ENCODE measurements at places on chromosomes 13 and 19.

DNA sequence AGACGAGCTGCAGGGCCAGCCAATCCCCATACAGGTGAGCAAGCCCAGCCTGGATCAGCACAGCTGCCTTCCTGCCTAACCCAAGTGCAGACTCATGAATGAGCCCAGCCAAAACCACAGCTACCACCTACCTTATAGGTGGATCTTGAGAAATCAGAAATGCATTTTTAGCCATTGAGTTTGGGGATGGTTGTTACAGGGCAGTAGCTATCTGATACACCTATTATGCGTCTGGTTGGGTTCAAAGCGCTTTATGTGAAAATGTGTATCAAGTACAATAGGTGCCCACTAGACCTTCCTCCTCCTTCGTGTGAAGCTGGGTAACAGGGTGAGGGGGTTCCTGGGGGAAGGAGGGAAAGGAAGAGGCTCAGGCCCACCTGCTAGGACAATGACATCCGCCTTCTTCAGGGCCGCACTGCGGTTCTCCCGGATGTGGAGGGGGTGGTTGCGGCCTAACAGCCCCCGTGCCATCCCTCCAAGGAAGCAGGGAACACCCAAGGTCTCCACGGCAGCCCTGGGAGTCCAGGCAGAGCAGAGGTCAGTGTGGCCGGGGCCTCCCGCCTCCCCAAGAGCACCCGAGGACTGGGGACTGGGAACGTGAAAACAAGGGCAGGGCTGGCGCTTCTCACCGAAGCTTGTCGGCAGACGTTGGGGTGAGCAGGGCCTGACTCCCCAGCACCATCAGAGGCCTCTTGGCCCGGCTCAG is 11.7 kb downstream of the SYDE1 start:
- no peak for DNase-seq

DNA sequence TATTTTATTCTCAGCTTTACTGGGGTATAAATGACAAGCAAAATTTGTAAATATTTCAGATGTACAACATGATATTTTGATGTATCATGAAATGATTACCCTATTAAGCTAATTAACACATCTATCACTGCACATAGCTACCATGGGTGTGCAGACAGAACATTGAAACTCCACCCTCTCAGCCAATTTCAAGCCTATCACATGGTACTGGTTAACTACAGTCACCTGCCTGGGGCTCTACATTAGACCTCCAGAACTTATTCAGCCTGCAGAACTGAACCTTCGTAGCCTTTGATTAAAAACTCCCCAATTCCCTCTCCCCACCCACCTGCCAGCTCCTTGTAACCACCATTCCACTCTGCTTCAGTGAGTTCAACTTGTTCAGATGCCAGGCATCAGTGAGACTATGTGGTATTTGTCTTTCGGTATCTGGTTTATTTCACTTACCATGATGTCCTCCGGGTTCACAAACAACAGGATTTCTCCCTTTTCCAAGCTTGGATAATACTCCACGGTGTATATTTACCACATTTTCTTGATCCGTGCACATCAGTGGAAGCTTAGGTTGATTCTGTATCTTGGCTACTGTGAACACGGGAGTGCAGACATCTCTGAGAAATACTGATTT is 19.2 kb downstream of the RAB20 start:
- no peak for DNase-seq

DNA sequence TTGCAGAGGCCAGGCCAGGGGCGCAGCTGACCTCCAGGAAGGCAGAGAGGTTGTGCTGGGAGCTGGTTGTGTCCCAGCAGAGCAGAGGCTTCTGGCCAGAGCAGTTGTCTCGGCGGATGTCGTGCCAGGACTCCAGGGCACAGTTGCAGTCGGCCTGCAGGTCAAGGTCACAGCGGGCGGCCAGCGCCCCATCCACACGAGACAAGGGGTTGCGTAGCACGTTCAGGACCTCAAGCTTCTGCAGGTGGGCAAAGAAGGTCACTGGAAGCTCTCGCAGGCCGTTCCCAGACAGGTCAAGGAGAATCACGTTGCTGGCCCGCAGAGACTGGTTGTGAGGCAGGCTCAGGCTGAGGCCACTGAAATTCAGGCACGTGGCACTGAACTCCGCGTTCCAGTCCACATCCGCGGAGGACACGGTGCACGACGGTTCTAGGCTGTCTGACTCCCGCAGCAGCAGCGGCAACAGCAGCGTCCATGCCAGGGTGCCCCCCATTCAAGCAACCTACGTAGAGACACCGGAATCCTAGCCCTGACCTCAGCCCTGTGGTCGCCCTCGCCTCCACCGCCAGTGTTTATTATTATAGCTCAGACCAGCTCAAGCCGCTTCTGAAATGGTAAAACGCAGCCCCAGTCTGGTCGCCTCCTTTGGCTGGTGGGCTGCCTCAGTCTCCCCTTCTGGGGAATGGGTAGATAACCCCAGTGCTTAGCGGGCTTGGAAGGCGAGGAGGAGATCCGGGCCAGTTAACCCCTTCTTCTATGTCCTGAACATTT is 766 bp downstream of the LRRC25 start:
- no peak for DNase-seq

DNA sequence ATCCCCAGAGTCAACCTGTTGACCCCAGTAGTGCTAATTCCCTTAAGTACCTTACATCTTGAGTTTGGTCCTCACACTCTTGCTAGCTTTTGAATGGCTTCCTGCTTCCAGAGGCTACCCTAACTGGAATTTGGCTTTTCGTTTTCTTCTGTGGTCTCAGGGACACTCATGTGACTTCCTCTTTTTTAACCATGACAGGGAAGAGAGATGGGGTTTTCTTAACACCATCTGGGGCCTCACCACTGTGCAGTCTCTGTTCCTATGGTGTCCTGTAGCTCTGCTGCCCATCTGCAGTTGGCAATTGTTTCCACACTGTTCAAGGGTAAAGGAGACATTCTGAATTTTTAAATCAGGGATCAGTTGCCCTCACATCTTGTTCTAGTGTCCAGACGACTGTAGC is 66.7 kb downstream of the SLC10A2 start:
- DNase-seq = no peak
